Stimulated activated CD8-positive, alpha-beta memory T cell treated with anti-CD3 and anti-CD28 coated beads, Interleukin-4, amount 100 ng/mL, for 4 hours (primary cell): ENCODE measurements at places on chromosomes 6 and 20.

DNA sequence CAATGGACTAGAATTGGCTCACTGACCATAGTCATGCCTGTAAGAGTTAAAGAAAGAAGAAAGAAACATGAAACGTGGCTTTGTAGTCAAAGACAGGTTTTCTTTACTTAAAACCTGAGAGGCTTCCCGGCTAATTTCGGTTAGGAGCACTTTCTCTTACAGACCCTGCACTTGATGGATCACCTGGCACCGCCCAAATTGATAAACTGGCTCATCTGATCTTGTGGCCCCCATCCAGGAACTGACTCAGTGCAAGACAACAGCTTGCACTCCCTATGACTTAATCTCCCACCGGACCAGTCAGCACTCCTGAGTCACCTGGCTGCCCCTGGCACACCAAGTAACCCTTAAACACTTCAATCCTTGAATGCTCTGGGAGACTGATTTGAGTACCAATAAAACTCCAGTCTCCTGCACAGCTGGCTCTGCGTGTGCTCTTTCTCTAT lies 12.3 kb downstream of the TMEM14B start:
- DNase-seq = no peak

DNA sequence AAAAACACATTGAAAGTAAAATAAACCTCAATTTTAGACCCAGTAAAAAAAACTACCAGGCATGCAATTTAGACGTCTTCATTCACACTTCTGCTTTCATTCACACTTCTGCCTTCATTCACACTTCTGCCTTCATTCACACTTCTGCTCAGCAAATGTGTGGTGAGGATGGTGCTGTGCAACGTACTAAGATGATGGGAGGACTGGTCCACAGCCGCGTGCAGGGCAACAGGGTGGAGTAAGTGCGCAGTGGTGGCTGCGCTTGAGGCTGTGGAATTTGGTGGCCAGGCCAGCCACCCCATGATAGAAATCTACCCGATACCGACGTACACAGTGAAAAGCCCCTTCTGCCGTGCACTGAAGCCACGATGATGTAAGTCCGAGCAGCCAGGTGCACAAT lies 114.3 kb upstream of the CD93 start:
- DNase-seq = no peak

DNA sequence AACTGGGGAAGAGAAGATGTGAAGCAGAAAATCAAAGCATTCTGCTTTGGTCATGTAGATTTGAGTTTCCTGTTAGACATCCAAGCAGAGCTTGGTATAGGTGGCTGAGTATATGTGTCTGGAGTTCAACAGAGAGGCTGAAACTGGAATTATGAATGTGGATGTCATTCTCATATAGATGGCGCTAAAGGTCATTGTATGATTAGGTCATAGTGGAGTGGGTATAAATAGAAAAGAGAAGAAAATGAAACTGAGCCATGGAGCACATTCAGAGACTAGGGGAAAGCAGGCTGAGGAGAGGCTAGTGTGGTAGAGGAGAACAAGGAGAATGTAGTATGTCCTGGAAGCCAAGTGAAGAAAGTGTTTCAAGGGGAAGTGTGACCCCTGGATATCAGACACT lies 295.6 kb upstream of the PLN start:
- DNase-seq = no peak

GRCh38 chr6:72824833-72825232 lies 203.0 kb downstream of the KCNQ5 start:
- DNase-seq = no peak

- DNase-seq = no peak
These were observed 51.9 kb downstream of the HIVEP2 start for GRCh38 chr6:142893088-142893487.

DNA sequence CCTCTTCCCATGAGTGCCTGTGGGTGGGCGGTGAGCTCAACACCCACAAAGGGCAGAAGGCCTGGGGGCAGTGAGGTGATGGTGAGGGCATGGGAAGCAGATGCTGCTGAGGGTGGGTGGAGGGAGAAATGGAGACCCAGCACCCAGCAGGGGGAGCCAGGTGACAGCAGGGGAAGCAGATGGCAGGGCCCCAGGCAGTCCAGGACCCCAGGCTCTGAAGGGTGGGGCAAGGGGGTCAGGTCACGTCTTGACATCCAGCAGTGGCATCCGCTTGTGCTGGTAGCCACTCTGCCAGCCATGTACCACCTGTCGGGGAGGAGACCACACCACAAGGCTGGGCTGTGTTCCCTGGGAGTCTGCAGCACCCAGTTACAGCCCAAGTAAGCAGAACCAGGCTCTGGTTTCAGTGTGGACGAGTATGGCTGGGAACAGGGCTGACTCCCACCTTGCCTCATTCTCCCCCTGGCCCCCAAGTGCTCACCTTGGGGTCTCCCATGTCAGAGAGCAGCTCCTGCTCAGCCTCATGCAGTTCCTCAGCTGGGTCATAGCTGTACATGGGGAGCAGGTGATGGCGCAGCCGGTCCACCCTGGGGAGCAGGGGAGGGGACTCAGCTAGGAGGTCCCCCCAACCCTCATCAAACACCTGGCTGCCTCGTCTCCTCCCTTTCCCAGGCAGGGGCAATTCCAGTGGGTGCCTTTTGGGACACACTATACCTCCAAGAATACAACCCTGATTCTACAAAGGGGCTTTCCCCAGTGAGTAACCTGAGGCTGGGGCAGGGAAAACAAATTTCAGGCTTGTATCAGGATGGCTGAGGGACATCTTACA lies 2.0 kb downstream of the SMIM29 start:
- DNase-seq = no peak

DNA sequence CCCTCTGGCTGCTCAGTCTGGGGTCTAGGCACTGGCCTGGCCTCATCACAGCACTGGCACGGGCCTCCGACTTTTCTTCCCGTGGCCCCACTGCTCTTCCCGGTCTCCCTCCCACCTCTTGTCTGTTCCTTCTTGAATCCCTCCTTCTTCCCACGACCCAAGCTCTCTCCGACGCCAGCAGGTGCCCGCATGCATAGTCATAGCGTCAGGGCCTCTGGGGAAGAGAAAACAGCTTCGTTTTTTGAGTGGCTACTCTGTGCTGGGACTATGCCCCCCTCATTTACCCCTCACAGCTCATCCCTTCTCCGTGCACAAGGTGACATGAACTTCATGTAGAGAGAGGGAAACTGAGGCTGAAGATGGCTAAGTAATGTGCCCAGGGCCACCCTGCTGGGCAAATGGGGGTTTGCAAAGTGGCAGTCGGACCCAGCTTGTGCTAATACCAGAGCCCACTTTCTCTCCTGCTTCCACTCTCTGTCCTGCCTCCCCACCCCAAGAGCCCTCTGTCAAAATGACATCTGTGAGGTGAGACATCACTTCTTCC lies 59.2 kb downstream of the SYNJ2 start:
- no peak for DNase-seq

GRCh38 chr6:111566873-111567517 lies 38.7 kb downstream of the TRAF3IP2 start:
- DNase-seq = no peak

- no peak for DNase-seq
These were observed 14.9 kb downstream of the SYCP2L start for GRCh38 chr6:10901770-10902169.

DNA sequence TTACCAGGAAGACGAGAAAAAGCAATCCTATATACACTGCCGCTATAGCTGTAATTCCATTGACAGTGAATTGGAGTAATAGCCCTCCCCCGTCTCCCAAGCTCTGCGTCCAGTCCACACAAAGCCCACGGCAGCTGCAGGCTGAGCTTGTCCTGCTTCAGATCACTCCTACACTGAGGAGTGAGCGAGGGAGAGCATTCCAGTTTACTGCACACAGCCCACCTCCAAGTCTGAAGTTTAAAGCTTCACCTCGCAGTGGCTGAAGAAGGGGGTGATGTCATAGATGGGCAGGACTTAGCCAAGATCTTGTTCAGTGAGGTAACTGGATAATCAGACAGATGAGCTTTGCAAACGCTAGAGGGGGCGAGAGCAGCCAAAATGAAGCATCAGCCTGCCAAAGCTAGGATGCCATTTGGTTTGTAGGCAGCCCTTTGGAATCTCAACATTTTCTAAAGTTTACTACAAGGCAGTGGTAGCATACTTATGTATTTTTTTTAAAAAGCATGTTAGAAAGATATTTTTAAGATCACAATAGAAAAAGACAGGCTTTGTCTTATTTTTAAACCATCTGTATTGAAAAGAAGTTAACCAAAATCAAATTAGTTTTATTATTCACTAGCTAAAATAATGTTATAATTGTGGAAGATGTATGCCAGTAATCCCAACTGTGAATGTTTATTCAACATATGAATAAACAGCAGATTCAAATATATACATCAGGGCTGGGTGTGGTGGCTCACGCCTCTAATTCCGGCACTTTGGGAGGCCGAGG lies at the start of gene FLRT3:
Gene FLRT3 (minus strand): TSS at position 213 of the 772 bp plus-strand sequence. CDS start 10,106 bp downstream, outside the sequence.
- DNase-seq = no peak

DNA sequence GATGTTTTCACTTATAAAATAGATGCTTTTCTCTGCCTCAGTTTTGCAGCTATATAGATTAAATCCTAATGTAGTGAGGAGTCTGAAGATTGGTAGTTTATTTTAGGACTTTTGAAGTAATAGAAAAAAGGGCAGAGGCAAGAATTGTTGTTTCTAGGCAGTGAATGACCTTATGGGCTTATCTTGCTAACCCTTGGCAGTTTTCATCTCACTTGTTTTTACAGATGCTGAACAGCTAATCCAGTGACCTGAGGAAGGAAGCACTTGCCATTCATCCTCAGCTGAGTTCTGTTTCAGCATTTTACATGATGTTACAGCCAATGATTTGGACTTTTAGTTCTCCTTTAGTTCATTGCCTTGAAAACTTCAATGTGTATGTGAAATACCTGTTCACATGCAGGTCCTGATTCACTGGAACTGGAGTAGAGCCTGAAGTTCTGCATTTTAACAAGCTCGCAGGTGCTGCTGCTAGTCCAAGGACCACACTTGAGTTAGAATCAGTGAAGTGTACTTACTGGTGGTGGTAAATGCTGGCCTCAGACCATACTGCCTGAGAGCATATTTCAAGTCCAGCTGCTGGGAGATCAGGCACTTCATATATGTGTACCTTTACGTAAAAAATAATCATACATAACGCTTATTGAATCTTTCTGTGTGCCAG lies 86.9 kb downstream of the TULP4 start:
- no peak for DNase-seq

DNA sequence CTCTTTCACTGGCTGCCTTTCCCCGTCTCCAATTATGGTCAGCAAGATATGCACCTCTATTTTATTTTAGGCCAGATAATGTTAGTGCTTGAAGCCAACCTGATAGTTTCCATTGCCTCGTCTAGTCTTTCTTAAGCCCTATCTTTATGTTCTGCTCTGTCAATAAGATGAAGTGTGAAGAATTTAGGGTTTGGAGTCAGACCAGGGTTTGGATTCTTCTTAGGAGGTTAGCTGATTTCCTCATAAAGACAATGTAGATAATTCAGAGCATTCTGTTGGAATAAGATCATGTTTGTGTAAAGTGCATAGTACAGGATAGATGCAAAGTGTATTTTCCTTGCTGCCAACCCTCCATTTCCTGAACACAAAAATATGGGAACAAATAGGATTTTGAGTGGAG lies 43.8 kb downstream of the PKIB start:
- DNase-seq = no peak

DNA sequence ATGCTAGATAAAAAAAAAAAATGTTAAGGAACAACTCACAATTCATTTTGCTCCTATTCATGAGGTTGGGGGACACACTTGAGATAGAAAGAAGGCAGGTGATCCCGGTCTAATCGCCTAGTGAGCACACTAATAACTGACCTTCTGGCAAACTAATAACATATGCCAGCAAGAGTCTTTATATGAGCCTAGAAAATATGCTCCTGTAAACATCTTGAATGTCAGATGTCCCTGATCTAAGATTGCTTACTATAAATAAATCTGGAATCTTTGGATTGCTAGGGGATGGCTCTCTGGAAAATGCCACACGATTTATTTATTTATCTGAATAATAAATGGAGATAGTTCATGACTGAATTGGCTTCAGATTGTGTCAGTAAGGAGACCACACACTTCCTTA lies 821.9 kb downstream of the GRIK2 start:
- DNase-seq = no peak

DNA sequence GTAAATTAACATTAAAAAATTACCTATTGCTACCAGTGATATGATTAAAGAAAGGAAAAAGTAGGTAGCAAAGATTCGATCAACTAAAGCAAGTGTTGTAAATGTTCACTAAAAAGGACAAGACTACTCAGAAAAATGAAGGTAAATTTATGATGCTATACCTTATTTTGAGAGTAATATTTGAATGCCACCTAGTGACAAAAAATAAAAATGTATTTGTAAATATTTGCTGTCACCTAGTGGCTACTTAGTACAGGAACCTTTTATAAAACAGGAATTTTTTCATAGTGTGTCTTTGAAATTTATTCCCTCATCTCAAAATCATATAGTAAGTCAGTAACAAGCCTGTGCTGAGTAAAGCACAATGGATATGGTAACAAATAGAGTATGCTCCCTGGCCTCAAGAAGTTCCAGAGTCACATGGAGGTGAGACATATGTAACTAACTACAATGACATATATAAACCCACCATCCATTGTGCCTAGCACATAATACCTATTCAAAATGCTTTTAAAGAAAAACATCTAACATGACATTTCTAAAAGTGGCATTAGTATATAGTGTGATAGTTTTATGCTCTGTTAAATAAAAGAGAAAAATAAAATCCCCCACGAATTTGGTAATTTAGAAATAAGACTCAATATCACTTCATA lies 193.1 kb upstream of the SIM1 start:
- DNase-seq = no peak

DNA sequence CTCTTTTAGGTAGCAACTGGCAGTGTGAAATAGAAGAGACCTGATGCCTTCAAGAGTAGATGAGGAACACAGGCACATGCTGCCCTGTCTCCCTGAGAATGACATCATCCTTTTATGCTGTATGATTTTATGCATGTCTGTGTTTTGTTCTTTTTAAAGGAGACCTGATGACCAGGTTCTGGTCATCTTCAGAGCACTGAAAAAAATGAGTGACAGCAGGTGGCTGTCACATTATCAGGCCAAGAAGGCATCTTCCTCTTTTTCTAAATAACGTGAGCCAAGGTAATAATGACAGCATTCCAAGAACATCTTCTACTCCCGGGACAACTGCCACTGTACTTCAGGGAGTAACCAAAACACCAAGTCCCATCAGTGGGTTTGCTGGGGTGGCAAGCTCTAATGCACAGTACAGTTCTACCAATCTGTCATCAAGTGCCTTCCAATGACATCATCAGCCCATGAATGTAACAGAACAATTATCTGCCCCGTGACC lies 28.9 kb downstream of the CNKSR3 start:
- DNase-seq = no peak

GRCh38 chr20:25992146-25992545 lies 295.5 kb upstream of the ZNF337 start:
- DNase-seq = no peak

DNA sequence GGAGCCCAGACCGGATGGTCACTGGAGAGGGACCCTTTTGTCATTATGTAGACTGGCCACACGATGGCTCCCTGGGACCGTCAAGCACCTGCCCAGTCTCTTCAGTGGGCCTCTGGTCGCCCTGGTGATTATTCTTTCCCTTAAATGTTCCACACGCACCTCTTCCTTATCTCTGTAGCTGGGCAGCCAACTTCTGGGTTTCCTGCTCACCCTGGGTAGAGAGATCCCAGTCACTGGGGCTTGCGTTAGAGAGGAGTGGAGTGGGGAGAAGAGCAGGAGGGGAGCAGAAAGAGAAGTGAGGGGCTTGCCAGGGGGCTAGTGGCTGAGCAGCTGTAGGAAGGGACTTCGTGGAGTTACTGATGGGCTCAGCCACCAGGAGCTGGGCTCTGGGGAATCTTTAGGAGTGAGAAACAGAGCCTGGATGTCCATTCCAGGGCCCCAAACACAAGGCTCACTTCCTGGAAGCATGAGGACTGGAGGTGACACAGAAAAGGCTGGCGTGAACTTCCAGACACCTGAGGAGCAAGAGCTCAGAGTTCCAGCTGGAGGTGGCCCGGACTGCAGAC lies 150.1 kb downstream of the DHX35 start:
- DNase-seq = no peak

GRCh38 chr20:63657260-63657936 lies 714 bp upstream of the RTEL1 start:
- DNase-seq = no peak
